AG04450 (cell line): ENCODE measurements at places on chromosomes 2 and 18.

DNA sequence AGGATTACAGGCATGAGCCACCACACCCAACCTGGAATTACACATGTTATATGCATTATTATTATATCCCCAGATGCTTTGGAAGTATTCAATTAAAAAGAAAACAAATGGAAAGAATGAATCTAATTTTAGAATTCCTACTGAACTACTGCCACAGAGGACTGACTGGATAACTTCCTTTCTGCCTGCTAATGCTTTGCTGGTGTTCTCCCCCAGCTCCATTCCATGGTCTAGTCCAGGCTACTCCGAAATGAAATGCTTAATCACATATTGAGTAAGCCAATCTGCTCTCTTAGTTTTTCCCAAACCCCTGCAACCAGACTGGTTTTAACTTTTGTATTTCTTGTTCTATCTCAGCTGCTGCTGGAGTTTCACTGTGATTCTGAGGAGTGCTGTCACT lies 519.1 kb downstream of the SOX11 start:
- DNase-seq, result no peak

DNA sequence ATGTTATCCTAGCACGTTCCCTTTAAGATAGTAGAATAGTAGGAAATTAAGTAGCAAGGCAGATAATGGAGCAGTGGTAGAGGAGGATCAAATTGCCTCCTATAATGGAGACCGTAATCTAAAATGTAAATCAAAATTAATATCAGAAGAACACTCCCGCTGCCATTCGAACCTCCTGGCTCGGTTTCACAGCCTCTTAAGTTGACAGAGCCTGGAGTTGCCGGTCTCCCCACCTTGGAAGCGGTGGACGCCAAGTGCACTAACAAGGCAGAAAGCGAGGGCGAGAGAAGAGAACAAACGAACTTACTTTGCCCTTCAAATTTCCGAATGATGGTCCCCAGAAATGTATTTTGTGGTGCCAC lies 450 bp downstream of the KCNH7 start:
- DNase-seq, result no peak

- no peak for DNase-seq
These were observed 322.3 kb upstream of the SETBP1 start for GRCh38 chr18:44358402-44358801.

DNA sequence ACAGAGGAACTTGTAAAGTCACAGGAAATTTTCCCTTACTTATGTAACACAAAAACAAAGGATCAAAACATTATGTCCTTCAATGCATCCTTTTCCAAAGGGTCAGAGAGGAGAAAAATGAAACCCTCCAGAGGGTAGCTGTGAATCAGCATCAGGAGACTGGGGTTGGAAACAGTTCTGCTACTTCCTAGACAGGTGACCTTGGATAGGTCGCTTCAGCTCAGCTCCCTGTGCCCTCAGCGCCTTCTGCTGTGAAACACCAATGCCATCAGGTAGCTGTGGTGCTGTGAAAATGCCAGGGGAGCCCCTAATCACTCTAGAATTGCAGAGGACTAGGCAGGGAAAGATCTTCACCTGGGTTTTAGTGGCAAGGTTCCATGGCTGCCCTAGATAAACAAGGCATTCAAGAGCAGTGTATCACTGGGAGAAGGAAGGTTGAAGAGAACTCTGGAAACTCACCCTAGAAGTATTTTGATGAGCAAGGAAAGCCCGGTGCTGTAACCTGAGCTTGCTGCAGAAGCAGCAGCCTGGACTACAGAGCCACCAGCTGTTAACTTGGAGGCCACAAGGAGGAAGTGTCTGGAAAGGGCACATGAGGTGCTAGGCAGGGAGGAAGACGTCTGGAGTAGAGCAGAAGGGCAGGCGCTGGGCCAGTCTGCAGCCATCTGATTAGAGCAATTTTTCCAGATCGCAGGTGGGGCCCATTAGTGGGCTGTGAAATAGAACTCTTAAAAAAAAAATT lies 100.7 kb upstream of the MCFD2 start:
- peak; percentile 93 for DNase-seq

- no peak for DNase-seq
These were observed 31.9 kb upstream of the RPIA start for GRCh38 chr2:88659538-88659915.

GRCh38 chr2:30283931-30284565 lies 52.7 kb downstream of the LBH start:
- no peak for DNase-seq
